Adipocyte (in vitro differentiated cells): ENCODE measurements at places on chromosomes 5 and 9.

DNA sequence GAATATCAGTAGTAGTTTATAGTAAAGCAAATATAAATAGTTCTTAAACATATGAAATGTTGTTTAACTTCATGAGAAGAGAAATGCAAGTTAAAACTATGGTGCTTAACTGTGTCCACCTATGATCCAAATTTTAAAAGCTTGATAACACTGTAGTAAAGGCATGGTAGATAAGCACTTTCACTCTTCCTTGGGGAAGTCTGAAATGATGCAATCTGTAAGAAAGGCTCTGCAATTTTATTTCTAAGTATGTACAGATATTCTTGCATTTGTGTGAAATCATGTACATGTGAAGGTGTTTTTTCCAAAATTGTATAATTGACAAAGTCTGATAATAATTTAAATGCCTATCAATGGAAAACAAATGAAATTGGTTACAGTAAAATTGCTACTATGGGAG lies 66.9 kb downstream of the SYK start:
- DNase-seq: peak; percentile 38

GRCh38 chr5:94893412-94894135 lies 275.1 kb downstream of the SLF1 start:
- DNase-seq: peak; percentile 21

- DNase-seq: no peak
Observed at GRCh38 chr9:97570899-97571298, 62.3 kb downstream of the TSTD2 start.

DNA sequence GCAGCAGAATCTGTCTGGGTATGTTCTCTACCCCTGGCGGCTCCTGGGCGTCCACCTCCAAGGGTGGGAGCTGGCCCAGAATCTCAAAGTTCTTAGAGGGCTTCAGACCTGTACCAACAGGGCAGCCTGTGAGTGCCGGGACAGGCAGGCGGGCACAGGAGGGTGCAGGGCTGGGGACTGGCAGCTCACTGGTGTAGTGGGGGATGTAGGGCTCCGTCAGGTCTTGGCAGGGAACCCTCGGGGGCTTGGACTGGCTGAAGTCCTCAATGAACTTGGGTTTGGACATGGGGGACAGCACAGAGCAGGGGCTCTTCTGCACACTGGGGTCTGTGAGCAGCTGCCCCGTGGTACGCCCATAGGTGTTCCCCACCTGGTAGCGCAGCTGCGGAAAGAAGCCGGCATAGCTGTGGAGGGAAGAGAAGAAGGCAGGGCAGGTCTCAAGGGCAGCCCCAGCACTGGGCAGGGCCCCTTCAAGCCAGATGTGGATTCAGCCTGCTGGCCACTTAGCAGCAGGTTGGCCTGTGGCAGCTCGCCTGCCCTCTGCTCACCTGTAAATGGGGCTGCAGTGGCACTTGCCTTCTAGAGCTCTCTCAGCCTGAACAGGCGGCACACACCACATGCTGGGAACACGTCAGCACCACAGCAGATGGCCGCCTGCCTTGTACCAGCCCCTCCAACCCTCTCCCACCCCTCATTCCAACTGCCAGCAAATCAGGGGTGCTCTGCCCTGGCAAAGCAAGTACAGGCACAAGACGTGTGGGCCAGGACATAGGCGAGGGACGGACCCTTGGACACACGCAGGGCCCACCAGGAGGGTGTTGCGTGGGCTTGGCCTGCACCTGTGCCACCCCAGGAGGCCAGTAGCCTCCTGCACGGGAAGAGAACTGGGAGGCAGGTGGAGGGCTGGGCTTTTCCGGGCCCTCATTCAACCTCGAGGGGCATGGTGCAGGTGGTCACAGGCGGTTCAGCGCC lies 4.6 kb downstream of the TUBB4B start:
- no peak for DNase-seq

- peak; percentile 80 for DNase-seq
Observed at GRCh38 chr5:165321912-165322311, 1816.5 kb downstream of the MAT2B start.

- peak; percentile 59 for DNase-seq
Observed at GRCh38 chr5:87411973-87412629, 629 bp downstream of the CCNH start.

DNA sequence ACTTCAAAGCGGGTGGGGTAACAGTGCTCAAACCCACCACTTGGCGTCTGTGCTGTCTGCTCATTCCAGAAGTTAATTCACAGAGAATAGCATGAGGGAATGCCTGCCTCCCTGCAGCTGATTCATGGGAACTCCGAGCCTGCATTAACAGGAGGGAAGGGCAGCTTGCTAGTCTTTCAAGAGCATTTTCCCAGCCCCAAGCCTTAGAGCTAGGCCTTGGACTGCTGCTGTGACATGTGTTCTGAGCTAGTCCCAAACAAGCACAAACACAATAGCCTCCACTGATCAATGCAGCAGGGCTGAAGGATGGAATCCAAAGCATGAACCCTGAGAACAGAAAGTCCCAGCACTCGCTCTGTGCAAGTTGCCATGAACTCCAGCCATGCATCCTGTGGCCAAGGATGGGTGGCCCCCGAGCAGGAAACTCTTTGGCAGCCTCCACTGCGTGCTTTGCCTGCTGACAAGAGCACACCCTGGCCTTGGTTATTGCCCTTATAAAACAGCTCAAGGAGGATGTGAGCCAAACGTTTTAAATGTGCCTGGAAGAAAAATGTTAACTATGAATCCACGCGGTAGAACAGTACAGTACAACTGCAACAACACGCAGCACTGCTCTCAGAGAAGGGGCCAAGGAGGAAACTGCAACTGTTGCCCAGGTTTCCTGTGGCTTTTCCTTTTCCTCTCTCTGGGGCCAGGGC lies 653.1 kb upstream of the KLF4 start:
- peak; percentile 95 for DNase-seq

DNA sequence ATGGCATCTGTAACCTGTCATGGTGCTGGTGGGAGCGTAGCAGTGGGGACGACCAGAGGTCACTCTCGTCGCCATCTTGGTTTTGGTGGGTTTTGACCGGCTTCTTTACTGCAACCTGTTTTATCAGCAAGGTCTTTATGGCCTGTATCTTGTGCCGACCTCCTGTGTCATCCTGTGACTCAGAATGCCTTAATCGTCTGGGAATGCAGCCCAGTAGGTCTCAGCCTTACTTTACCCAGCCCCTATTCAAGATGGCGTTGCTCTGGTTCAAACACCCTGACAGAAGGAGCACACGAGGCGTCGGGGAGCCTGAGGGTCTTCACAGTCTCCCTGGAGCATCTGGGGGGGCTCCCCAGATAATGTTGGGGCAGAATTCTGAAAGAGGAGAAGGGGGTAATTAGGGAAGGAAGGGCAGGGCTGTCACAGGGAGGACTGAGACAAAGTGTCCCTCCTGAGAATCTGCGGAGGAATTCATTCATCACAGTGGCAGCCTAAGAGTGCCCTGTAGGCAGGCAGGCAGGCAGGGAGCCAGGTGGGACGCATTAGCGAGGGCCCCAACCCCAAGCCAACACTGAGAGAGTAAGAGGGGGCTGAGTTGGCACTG lies 21.3 kb upstream of the NCS1 start:
- no peak for DNase-seq

DNA sequence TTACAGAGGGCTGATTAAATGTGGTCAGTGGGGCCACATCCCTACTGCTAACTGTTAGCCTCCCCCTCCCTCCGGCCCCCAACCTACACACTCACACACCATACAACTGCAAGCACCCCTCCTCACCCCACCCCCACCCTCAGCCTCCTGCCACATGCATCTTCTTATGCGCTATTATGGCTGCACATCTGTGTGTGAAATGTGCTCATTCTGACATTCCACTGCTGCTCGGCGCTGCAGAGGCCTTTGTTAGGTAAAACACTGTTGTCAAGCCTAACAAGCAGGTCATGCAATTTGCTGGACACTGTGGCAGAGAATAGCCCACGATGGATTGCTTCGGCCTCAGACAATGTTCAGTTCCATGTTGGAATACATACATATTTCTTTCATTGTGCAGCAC lies 173.6 kb downstream of the NR2F1-AS1 start:
- no peak for DNase-seq

GRCh38 chr5:74127381-74128320 lies 501.7 kb downstream of the ARHGEF28 start:
- DNase-seq: no peak

DNA sequence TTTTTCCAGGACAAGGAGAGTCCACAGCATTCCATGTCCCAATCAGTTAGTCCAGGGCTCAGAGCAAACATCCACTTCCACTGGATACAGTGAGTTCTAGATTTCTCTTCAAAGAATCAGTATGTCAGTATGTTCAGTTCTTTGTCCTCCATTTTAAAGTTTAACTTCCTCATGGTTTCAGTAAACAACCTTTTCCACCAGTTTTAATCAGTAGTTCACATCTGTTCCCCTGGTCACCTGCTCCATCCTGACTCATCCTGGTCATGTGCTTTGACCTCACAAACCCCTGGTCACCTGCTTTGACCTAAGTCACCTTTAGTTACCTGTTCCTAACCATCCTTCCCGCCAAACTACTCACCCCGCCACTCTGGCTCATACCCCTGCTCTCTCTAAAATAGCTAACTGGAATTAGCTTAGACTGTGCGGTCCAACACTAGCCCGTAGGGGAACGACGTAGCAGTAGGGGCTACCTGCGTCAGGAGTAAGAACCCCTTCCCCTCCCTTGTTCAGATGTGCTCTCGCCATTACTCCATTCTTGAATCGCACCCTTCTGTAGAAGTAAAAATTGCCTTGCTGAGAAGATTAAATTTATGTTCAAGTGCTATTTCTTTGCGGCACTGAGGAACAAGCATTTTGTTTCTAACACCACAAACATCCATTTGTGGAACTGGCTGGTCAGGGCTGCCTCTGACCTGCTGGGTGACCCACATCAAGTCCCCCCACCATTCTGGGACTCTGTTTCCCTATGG lies 5.5 kb downstream of the ENG start:
- no peak for DNase-seq

GRCh38 chr5:164652276-164652660 lies 1146.8 kb downstream of the MAT2B start:
- DNase-seq: no peak

DNA sequence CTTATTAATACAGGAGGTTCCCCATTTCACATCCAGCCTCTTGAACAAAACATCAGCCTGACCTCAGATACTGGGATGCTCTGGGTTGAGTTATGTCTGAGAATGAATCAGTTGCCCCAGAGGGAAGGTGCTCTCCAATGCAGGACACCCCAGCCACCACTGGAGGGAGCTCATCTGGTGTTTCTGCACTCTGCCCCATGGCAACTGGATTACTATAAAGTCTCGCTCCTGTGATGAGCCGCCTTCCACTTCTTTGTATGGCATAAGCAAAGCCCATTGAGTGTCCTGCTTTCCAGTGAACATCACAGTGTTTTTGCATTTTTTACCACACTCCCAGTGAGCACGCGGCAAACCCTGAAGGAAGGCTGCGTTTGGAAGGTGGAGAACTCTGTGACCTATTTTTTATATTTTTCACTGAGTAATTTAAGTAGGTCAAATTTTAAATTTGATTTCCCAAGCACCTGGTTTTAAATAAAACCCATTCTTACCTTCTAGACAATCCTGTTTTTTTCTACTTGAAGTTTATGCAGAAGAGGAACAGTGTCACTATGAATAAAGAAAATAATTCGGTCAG lies 176.9 kb upstream of the WWC1 start:
- no peak for DNase-seq

GRCh38 chr5:63820577-63820976 lies 141.7 kb downstream of the HTR1A start:
- no peak for DNase-seq

- no peak for DNase-seq
Observed at GRCh38 chr9:105023788-105024187, 95.8 kb upstream of the ABCA1 start.

GRCh38 chr9:132184124-132184523 lies 22.3 kb downstream of the NTNG2 start:
- no peak for DNase-seq

- no peak for DNase-seq
Observed at GRCh38 chr9:109289186-109289585, 31.7 kb downstream of the EPB41L4B start.

DNA sequence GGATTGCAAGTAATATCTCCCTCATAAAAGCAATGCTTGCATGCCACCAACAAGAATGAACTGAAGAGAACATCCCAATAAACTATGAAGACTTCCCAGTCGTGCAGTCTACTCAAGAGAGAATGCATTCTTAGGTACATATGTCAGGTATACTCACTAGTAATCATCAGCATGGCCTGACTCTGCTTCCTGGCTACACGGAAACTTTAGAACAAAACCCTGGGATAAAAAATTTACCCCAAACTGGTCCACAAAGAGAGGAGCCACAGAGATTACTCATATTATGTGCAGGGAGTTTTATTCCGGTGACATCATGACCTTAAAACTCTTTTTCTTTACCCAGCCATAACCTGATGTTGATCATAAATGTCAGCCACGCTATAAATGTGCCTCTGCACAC lies 57.5 kb upstream of the PAPPA start:
- DNase-seq: no peak

- DNase-seq: peak; percentile 88
Observed at GRCh38 chr9:128091144-128091543, 23.1 kb downstream of the SLC25A25 start.

GRCh38 chr5:99747342-99747741 lies 787.8 kb upstream of the FAM174A start:
- no peak for DNase-seq

- DNase-seq: no peak
Observed at GRCh38 chr5:59823420-59823819, 70.1 kb downstream of the PDE4D start.

- DNase-seq: no peak
Observed at GRCh38 chr9:4984171-4984620, 876 bp upstream of the JAK2 start.

GRCh38 chr5:154806176-154806575 lies 44.2 kb downstream of the FAXDC2 start:
- no peak for DNase-seq

DNA sequence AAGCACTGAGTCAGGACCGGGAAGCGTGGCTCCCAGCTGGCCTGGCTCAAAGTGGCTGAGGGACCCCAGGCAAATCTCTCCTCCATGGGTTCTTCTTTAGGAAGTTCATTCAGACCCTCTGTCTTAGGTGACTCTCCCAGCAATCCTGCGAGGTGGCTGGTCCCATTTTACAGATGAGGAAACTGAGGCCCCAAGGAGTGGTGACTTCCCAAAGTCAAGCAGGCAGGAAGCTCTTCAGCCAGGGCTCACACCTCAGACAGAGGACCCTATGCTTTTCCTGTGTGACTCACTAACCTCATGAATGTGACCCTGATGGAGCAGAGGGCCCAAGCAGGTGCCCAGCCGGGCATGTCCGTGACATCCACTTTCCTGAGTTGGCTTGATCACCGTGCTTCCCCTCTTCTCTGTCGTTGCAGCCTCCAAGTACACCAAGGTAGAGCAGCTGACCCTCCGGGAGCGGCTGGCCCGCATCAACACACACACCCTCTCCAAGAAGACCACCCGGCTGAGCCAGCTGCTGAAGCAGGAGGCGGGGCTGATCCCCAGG lies 36.5 kb downstream of the ARHGEF37 start:
- no peak for DNase-seq

- DNase-seq: no peak
Observed at GRCh38 chr5:181164076-181164952, 16.9 kb downstream of the OR2V2 start.

- peak; percentile 55 for DNase-seq
Observed at GRCh38 chr5:91049800-91050199, 333.3 kb downstream of the ARRDC3 start.
